SW 1271 (cell line): ENCODE measurements at places on chromosomes 2 and 18.
A peak's percentile ranks its signal among the peaks of the same experiment; 100 is the strongest.

DNA sequence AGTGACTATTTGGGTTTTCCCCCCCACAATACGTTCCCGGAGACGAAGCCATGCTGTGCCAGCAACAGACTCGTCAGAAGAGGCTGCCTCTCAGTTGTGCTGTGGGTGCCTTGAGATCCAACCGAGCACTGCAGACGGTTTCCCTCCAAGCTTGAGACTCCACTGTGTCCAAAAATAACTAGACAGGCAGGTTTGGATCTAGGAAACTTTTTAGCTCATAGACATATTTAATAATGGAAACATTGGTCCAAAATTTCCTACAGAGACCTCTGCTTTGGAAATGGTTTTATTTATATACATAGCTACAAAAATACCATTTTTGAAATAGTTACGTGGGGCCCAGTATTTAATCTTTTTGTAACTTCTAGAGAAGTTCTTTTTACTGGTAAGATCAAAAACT, 63.1 kb upstream of the SPATS2L start:
- no peak for DNase-seq

GRCh38 chr2:23487735-23488492, 102.9 kb downstream of the KLHL29 start:
- no peak for DNase-seq

DNA sequence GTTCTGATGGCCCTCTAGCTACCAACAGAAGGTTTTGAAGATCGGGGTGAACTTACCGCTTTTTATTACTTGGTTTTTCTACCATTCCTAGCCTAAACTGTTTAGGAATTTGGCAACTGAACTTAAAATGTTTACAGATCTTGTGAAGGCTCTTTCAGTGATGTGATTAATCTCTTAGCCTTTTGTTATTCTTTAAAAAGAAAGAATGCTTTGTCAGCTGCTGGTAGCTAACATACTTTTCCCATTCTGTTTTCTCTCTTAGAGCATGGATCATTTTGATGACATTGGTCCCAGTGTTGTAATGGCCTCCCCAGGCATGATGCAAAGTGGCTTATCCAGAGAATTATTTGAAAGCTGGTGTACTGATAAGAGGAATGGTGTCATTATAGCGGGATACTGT, 18.1 kb downstream of the CPSF3 start:
- no peak for DNase-seq

GRCh38 chr2:176270100-176270750, 983 bp downstream of the MTX2 start:
- DNase-seq: no peak

GRCh38 chr2:67839242-67839641, 223.6 kb downstream of the C1D start:
- no peak for DNase-seq

- DNase-seq: no peak
Measured at GRCh38 chr2:102442967-102443828, 20.2 kb downstream of the IL18RAP start.

GRCh38 chr2:195505701-195506100, 151.3 kb upstream of the SLC39A10 start:
- DNase-seq: no peak

- DNase-seq: no peak
Measured at GRCh38 chr2:199025146-199025545, 432.6 kb downstream of the SATB2 start.

- no peak for DNase-seq
Measured at GRCh38 chr2:3349211-3349693, 28.4 kb downstream of the EIPR1 start.

- DNase-seq: no peak
Measured at GRCh38 chr2:217928324-217929181, 74.2 kb downstream of the TNS1 start.

GRCh38 chr2:204550751-204551511, 5.7 kb downstream of the PARD3B start:
- DNase-seq: no peak

- DNase-seq: peak; percentile 75
Measured at GRCh38 chr18:23283916-23284430, 148.7 kb downstream of the CABLES1 start.

DNA sequence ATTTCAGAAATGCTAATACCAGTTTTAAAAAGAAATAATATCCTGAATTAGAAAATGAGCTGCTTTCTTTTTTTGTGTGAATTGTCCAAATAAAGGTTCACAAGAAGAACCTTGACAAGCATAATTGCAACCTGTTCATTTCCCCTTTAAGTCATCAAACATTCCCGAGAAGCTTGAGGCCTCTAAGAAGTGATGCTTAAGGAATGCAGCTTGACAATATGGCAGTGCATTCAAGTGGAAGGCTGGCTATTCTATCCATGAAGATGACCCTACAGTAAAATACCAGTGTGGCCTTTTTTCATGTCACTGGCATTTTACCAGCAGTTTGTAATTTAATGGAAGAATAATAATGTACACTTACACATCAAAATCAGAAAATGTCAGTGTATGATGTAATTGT, 216.7 kb downstream of the CTNNA2 start:
- DNase-seq: no peak

DNA sequence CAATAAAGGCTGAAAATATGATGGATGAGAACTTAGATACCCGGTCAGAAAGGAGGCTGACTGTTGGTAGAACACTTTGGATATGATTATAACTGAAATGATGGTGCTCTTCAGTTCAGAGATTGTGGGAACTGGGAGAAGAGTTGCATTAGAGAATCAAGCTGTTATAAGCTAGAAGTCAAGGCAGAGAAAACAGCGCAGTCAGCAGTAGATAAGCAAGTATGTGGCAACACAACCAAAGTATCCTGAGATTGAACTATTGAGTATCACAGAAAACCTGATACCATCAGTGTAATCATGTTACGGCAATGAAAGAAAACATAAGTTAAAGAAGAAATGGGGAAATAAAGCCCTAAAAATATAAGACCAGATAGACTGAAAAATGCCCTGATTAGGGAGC, 633.9 kb upstream of the LRRTM1 start:
- DNase-seq: no peak

DNA sequence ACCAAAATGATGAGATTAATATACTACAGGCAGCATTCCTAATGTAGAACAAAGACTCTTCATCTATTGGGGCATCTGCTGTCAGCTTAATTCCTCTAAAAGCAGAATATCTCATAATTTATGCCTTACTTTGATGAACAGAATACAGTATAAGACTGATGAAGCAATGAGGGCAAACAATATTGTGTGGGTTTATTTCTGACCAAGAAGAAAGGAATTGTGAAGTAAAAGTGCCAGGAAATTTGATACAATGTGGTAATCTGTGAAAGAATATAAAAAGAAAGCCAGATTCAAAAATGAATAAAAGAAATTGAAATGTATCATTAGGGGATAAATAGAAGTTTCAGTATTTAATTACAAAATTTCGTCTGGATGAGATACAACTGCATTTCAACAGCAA, 78.8 kb upstream of the TTC21B start:
- no peak for DNase-seq

DNA sequence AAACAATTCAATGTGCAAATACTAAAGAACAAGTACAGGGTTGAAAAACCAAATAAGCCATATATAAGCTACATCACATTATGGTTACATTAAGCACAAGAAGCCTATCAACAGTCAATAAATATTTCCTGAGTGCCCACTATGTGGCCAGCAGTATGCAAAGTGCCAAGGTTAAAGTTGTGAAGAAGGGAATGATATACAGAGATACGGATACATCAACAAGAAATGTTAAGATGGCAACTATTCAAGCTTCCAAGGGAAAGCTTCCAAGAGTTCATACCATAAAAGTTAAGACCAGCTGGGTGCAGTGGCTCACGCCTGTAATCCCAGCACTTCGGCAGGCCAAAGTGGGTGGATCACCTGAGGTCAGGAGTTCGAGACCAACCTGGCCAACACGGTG, 14.0 kb downstream of the DYM start:
- no peak for DNase-seq
